ENCODE measurements at places on chromosomes 12 and 14.

- DNase-seq = no peak
These were observed 1100.7 kb downstream of the TRHDE start for GRCh38 chr12:73372856-73373255.

DNA sequence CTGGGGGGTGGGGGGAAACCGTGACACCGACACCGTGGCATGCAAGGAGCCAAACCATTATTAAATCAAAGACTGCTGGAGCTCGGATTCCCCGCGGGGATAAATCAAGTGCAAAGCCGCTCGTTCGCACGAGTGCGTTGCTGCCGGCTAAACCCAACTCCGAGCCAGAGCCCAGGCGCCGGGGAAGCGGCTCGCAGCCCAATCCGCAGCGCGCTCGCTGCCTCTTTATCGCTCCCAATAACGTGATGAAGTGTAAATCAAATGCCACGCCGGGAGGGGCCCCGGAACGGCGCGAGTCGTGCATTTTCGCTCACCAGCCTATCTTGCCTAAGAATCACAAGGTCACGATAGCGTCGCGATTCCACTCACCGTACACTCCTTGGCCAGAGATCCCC lies 1.3 kb downstream of the MDGA2 start:
- DNase-seq = no peak

- DNase-seq = no peak
These were observed 133.0 kb upstream of the C14orf180 start for GRCh38 chr14:104446611-104447010.

- DNase-seq = no peak
These were observed 45.9 kb downstream of the RIN3 start for GRCh38 chr14:92559486-92559885.

DNA sequence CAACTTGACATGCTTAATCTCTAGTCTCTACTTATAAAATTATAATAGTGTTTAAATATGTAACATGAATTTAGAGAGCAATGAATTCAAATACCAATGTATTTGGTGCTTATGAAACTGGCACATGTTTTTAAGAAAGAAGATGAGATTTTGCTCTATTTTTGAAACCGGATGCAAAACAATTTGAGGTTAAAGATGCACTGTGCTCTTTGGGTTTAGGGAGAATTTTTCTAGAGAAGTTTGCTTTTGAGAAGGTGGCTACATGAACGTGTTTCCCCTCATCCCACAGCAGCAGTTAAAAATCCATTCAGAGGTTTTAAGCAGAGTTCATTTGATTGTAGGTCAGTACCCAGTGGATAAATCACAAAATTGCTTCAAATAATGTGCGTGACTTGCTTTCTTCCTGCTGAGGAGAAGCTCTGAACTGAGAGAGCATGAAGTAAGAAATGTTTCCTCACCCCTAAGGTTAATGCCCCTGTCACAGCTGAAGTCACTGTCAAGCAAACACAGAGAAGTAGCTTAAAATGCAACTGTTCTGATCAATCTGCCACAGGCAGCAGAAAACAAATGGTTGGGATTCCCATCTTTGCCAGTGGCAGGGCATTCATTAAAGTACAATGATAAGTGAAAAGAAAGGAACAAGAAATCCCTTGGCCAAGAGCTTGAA lies 241.9 kb upstream of the SYT1 start:
- no peak for DNase-seq

GRCh38 chr14:76484355-76484754 lies 108.4 kb downstream of the ESRRB start:
- DNase-seq = no peak

- no peak for DNase-seq
These were observed 119.3 kb downstream of the SLC35F4 start for GRCh38 chr14:57746563-57746962.

DNA sequence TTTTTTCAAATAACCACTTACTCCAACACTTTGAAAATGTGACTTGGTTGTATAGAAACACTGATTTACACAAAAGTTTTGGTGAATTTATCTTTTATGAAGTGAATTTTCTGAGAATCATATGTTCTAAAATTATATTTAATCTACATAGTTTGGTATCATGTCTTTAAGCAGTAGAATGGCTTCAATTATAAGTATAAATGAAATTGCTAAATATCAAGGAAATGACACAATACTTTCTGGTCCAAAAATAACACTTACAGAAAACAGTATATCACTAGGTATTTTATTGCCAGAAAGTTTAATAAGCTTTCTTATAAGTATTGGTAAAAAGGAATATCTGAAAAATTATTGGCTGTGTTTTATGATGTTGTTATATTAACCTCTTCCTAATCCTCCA lies 90.9 kb downstream of the SRGAP1 start:
- DNase-seq = no peak

DNA sequence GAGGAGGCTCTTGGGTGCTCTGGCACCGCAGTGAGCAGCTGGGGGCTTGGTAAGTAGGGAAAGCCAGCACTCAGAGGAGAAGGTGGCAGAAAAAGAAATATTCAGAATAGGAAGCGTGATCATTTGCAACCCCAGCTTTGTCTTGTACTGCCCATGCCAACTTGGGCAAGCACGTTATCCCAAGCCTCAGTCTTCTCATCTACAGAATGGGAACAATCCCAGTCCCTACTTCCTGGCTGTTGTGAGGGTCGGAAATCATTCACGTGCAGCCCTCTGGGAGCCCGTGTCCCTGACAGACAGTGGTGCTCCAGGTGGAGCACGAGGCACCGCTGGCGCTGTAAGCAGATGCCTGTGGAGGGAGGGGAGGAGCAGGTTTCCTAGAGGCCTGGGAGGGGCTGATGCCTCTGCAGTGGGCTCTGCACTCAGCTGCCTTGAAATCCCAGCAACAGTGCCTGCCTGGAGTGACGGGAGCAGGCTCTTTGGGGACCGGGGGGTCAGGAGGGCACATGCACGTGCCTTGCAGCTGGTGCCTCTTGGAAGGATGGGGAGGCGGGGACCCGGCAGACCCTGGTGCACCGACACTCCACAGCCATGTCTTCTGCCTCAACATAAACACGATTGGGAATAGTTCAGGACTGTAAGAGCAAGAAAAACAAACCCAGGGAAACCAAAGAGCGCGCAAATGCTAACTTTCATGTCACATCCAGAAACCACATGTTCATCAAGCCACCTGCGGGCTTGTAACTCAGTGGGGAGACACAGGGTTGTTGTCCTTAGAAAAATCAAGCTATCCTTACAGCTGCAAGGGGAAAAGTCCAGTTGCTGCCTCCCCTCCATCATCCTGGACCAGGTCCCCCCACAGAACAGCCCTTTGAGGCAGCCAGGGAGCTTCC lies 86.5 kb upstream of the DIO3 start:
- no peak for DNase-seq

DNA sequence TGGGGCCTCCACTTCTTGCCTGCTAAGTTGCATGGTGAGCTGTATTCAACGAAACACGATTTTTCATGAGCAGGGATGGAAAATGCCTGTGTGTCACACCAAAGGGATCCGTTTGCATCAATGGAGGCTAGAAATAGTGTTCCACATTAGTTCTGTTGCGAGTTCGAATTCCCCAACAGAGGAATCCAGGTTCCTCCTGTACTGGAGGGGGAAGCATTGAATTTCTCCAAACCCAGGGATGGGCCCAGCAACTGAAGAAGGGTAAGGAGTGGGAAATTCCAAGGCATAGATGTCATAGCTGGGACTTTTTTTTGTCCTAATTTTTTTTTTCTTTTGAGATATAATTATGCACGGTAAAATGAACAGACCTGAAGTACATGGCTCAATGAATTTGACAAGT lies 336.2 kb downstream of the DPF3 start:
- no peak for DNase-seq

DNA sequence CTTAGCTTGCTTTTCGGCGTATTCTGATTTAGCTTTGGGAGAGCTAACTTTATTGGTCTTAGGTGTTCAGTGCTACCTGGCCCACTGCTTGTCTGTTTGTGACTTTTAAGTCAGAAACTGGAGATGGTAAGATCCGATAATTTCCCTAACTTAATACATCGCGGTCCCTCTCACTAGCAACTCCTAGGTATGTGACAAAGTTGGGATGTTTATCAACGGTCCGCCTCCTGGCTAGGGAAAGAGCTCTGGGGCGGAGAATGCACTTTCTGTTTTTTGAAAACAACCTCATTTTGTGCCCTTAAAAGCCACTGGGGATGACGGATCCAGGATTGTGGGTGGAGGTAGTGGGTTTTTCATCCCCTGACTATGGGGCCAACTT lies 1.2 kb downstream of the CDKN1B start:
- DNase-seq = no peak

DNA sequence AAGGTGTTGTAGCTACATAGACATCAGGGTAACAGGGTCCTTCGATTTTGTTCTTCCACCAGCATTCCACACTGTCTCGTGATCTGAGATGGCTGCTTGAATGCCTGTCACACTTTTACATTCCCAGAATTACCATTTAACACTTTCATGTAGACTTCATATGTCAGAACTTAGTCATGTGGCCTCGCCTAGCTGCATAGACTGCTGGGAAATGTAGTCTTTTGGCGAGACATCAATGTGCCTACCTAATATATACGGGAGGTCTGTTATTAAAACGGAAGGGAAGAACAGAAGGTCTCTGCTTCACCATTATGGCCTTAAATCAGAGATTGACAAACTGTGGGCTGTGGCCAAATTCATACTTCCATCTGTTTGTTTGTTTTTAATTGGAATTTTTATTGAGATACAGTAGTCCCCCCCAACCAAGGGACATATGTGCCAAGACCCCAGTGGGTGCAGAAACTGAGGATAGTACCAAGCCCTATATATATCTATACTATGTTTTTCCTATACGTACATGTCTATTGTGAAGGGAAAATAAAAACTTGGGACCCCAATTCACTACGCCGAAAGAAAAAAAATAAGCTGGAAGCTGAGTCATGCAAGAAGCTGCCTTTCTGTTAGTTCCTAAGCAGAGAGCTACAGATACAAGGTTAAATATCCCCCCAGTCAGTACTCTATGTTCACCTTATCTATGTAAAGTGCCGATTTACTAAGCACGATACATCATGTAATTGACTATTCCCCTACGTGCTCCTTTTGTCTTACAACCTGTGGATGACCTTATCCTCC lies 11.3 kb upstream of the HRK start:
- no peak for DNase-seq

DNA sequence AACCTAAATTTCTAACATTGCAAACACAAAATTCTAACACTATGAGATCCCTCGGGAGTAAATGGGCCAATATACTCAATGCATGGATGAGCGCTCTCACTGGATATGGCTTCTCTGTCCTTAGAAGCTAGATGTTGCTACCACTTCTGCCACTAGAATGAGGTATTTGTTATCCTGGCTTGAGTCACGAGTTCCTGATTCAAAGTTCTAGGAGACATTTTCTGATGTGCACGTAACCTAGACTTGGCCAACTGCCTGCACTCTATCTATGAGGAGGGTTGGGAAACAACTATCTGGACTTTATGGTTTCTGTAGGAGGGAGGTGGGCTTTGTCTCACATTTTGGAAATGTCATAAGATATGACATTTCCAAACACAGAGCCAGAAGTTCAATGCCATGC lies 37.6 kb downstream of the FERMT2 start:
- DNase-seq = no peak

GRCh38 chr12:27644158-27644845 lies 51.9 kb upstream of the REP15 start:
- DNase-seq = no peak

DNA sequence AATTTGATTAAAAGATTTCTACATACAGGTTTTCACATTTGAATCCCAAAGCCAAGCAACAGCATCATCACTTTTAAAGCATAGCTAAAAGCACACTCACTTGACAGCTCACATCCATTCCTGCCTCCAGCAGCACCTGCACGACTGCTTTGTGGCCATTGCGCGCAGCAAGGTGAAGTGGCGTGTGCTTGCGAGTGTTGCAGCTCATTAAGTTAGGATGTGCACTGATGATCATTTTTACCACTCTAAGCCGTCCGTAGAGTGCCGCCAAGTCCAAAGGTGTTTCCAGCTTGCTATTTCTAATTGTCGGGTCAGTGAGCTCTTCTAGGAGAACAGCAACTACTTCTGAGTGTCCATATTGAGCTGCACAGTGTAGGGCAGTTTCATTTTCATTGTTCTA lies 158.8 kb downstream of the GARIN6 start:
- DNase-seq = no peak

DNA sequence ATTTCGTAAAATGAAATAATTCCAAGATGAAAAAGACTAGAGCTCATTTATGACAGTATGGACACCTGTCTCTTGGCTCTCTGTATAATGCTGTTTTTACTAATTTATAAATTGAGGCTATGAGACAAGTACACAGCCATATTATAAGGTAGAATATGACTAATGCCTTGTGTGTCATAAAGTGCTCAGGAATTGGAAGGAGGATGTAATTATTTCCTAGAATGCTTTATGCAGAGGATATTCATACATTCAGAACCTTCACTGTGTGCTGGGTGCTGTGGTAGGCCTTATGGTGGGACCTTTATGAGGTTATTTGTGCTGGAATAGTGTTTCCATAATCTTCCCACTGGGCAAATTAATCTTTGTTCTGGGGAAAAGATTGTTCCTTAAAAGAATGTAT lies 13.3 kb downstream of the PCNX1 start:
- DNase-seq = no peak

DNA sequence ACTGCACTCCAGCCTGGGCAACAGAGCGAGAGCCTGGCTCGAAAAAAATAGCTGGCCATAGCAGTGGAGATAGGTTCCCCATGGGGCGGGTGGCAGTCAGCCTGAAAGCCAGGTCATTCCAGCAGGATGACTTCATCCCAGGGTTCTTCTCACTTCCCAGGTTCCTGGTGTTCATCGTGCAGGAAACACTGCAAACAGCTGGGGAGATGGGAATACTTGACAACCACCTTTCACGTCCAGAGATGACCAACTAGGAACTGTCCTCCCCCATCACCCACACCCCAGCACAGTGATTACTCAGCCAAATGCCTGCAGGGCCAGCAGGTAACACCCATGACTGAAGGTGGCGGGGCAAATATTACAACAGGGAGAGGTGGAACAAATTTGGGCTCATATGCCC lies 1.7 kb downstream of the VSIG10 start:
- no peak for DNase-seq

DNA sequence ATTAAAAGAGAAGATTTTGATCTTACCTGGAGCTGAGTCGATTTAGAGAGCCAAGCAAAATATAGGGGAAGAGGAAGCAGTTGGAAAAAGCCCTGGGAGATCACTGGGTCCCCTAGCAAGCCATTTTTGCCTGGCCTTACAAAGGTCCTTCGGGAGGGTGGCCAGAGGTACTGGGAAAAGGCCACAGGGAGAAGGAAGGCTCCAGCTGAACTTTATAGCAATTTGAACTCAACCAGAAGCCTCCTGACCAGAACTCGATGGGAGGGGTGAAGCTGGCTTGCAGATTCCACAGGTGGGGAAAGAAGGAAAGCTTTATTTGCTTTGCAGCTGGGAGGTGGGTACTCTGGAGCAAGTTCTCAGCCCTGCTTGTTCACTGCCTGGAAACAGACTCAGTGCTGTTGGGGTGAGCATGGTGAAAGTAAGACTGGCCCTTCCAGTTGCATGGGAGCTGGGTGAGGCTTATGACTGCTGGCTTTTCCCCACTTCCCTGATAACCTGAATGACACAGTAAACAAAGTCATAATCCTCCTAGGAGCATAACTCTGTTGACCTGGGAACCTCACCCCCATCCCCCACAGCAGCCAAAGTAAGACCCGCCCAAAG lies 855.8 kb downstream of the FSCB start:
- DNase-seq = no peak

- DNase-seq = no peak
These were observed 124.7 kb downstream of the EPS8 start for GRCh38 chr12:15664491-15664890.

Measured in CD4-positive, alpha-beta T cell treated with Interleukin-10 for 1 hour (primary cell).